ENCODE measurements at places on chromosomes 2 and 18. TPM values are rescaled to one million over a fixed set of nuclear protein-coding genes. Genes with fewer than 3 reads are reported as not detected.
A peak's percentile ranks its signal among the peaks of the same experiment; 100 is the strongest.

- no peaks in the 10 kb centered on the region for H3K36me3 ChIP-seq
- H3K27ac ChIP-seq = no peak overlapping the region
- no peak for DNase-seq
- no peaks in the 10 kb centered on the region for H3K27me3 ChIP-seq
These were observed 36.9 kb upstream of the PTMA start for GRCh38 chr2:231671270-231672050.

- no peaks in the 10 kb centered on the region for H3K4me1 ChIP-seq
- H3K27me3 ChIP-seq = no peaks in the 10 kb centered on the region
- DNase-seq = no peak
- no peak overlapping the region for H3K4me3 ChIP-seq
These were observed 146.4 kb upstream of the MYCN start for GRCh38 chr2:15793978-15794377.

DNA sequence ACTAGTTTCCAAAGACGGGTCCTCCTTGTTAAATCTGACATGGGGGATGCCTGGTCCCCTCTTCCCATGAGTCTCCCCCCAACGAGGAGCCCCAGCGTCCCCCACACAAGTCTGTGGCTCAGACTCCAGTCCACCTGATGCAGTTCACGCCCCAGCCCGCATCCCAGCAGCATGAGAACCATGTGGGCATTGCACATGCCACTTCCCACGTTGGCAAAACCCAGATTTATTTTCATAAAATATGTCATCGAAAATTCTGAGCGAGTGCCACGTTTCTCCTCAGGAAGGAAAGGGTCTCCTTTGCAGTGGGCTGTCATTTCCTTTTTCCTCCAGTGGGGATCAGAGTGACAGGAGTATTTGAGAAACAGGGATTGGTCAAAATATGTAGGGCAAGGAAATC lies 45.7 kb upstream of the TPO start:
- H3K36me3 ChIP-seq = no peaks in the 10 kb centered on the region
- H3K27me3 ChIP-seq = no peaks in the 10 kb centered on the region
- no peak for DNase-seq
- no peak overlapping the region for H3K4me3 ChIP-seq
- H3K27ac ChIP-seq = no peak overlapping the region
- no peaks in the 10 kb centered on the region for H3K4me1 ChIP-seq

GRCh38 chr2:241007111-241007510 lies 8.7 kb downstream of the SNED1 start:
- DNase-seq = no peak
- H3K4me1 ChIP-seq = peaks cover 31% of the 10 kb centered on the region
- peaks cover 34% of the 10 kb centered on the region for H3K36me3 ChIP-seq
- H3K4me3 ChIP-seq = no peak overlapping the region

The THUMPD2 gene
- 16.1 TPM for total RNA-seq

The ANTXR1 gene
- total RNA-seq = 30.8 TPM

The CCDC141 gene
- not detected for total RNA-seq

DNA sequence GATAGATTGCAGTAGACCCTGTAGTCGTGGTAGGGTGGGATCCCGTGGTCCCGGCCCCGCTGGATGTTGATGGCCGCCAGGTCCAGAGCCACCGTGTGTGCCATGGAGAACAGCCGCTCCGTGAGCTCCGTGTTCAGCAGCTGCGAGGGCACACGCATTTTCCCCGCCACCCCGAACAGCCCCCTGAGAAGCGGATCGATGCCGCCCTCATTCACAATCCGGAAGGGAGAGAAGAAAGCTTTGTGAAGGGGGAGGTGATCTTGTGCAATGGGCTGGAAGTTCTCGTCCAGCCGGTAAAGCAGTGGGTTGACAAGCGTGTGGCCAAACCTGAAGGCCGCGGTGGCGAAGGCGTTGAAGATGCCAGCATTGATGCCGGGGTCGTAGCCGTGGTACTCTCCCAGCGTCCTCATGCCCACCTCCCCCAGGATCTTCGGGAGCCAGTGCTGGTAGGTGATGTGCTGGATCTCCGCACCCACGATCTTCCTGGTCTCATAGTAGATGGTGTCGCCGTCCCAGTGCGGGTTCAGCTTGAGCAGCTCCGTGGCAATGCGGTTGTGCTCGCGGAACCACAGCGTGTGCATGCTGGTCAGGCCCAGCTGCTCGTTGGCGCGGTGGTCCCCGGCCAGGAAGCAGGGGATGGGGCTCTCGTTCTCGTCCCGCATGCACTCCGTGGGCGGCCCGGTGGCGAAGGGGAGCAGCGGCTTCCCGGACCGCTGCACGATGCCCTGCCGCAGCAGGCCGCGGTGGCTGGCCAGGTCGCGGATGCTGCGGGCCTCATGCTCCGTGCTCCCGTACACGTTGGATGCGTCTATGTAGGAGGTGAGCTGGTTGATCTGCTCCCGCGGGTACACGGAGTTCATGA lies 95.8 kb downstream of the PXDN start:
- no peak overlapping the region for H3K4me3 ChIP-seq
- DNase-seq = peak; percentile 37
